KBM-7 (cell line): ENCODE measurements at places on chromosomes 2 and 18.

GRCh38 chr2:10820978-10821695 lies 8.6 kb upstream of the PDIA6 start:
- no peak for DNase-seq

DNA sequence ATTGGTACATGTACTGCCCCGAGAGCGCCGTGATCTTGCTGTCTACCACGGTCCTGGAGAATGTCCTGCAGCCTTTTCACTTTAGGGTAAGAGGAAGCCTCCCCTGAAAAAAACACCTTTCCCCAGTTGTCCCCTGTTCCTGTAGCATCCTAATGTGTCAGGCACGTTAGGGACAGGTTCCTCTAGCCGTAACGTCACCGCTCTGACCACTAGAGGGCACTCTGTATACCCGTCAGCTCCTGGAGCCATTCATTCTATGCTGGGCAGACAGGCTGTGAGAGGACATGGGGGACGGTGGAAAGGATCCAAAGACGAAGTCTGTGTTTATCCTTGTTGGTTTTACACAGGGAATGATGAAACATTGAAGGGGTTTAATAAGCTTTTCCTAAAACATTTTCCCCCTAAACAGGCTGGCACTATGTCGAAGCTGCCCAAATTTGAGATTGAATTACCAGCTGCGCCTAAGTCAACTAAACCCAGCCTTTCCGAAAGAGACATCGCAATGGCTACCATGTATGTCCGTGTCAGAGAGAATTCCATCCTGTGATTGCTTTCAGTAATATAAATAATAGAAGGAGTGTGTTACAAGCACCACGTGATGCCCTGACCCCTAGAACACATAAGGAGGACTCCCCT lies 12.7 kb downstream of the RMC1 start:
- DNase-seq: peak; percentile 82

DNA sequence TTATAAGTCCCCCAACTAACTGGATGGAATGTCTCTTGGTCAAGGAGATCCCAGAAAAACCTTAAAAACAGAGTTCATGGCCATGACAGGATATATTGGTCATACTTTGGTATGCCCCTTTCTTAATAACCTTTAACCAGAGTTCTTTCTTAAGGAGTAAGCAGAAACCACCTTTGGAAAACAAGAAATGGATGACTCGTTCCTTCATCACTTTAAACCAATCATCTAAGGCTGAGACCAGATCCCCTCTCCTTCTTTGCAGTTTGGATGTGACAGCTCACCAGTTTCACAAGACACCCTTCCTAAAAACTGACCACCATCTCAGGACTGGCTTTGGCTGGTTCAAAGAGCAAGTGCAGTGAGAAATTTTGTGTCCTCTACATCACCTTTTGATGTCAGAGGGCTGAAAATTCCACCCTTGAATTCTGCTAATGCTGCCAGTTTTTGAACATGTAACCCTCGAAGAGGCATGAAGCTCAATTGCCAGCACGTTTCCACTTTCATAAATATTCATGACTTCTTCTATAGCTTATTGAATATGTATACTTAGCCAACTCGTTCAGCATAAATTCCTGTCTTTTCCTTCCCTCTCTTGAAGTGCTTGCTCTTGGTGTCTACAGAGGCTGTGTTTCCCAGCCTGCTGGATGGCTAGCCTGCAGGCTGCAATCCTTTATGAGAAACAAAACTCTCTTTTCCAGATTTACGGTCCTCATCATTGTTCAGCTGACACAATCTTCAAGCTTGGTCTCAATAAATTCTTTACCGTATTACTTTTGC lies 1323.5 kb upstream of the TMEFF2 start:
- DNase-seq: no peak

GRCh38 chr2:23478933-23479683 lies 94.1 kb downstream of the KLHL29 start:
- no peak for DNase-seq

- DNase-seq: no peak
Observed at GRCh38 chr2:213722565-213722964, 438.3 kb downstream of the SPAG16 start.

DNA sequence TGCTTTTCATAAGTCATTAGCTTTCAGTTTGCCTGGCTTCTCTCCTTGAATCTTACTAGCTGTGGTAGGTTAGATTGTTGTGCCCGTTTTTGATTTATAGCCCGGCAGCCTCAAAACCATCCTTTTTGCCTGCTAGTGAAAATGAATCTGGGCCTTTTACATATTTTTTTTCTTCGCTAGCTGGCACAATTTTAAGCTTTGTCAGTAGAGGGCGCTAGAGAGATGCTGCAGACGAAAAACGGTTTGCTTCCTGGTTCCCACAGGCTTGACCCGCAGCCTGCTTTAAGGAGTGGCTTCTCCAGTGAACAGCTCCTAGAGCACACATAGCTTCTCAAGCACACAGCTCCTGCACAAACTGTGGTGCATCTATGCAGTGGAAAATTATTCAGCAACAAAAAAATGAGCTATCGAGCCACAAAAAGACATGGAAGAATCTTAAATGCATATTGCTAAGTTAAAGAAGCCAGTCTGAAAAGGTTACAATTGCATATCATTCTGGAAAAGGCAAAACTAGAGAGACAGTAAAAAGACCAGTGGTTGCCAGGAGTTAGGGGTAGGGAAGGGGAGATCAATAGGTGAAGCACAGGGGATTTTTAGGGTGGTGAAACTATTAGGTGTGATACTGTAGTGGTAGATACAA lies 47.9 kb downstream of the E2F6 start:
- DNase-seq: peak; percentile 74

DNA sequence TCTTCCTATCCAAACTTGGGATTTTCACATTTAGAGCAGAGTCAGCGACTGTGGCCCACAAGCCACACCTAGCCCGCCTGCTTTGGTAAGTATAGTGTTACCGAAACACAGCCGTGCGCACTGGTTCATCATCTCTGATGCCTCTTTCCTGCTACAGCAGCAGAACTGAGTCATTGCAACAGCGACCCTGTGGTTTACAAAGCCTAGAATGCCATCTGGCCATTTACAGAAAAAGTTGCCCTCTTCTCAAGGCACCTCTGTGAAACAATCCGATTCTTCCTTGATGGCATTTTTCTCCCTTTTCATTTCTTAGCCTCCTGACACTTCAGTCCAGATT lies 10.7 kb upstream of the IAH1 start:
- DNase-seq: no peak

- no peak for DNase-seq
Observed at GRCh38 chr2:27461118-27461517, 18.9 kb downstream of the KRTCAP3 start.

DNA sequence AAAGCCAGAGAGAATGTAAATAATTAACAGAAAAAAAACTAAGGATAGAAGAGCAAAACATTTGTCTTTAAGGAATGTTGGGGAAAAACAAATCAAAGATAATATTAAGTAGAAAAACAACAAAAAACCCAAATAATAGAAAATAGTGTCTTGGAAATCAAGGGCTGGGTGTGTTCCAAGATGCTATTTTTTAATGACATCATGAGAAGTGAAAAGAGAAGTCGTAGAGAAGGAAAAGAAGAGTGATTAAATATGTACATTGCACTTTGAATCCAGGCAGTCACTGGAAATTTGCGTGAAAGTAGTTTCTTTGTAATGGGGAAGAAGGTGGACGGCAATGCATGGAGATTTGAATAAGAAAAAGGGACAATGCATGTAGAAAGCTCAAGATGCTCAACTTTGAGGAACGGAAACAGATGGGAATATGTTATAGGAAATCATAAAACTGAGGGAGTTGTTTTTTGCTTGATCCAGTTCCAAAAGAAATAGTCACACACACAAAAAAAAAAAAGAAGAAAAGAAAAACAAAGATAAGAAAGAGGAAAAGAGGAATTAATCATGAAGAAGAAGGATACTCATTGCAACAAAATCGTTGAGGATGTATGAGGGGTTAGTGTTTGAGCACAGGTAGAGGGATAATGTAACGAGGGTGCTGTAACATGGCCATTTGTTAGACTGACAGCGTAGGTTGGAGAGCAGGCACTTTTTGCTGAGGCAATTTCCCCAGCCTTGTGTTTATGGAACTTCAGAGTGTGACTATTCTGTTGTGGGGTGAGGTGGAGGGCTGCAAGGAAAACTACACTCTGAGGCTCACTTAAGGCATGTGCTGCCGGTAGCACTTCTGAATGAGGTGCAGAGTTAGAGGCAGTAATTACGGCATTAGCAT lies 184.1 kb downstream of the CALCRL start:
- peak; percentile 5 for DNase-seq

DNA sequence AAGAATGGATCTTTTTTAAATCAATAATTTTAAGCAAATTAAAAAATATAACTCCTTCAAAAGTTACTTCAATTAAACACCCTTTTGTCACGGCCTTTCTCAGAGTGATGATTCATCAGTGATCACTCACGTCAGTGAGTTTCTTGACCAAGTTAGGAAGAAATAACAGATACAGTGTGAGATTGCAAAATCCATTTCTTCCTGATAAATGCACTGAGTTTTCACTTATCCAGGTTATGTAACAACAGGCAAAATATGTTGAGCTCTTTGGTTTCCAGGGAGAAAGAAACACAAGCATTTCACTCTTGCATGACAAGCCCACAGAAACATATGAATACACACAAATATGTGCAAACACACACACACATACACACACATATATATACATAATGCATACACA lies 195.9 kb upstream of the CYRIA start:
- no peak for DNase-seq

DNA sequence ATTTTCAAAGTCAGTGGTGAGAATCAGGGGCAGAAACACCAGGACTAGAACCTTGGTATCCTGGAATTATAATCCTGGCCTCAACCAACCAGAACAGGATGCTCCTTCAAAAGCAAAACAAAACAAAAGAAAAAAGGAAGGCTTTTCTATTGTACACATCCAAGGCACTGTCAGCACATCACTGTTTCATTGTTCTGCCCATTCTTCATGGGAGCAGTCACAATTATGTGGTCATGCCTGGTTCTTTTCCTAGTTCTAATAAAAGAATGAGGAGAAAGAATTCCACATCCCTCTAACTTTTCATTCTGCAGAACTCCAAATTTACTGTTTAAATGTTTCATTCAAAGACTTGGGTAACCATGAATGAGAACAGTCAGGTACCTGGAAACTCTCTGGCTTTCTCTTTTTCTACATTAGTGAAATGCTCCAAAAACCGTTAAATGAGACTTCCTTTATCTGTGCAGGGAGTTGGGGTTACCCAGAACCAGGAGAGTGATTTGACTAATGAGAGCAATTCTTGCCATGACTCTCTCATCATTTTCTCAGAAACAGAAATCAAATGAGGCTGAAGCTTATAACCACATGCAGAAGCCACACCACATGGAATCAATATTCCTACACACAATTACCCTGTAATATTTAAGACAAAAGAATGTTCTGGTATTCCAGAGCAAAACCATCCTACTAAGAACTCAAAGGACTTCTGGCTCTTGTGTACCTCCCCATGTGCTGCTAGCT lies 110.9 kb upstream of the CCDC150 start:
- no peak for DNase-seq

GRCh38 chr2:67108231-67108630 lies 288.9 kb upstream of the ETAA1 start:
- DNase-seq: no peak
